HT1080 (cell line): ENCODE measurements at places on chromosomes 1 and 21. TPM values are rescaled to one million over a fixed set of nuclear protein-coding genes. Genes with fewer than 3 reads are reported as not detected.

AMPD1 gene
- total RNA-seq: not detected in 2 replicates

GRCh38 chr1:7403265-7404045 lies 367.6 kb upstream of the VAMP3 start:
- no peak for DNase-seq

GRCh38 chr1:72009173-72010093 lies 272.9 kb downstream of the NEGR1 start:
- DNase-seq: no peak

DNA sequence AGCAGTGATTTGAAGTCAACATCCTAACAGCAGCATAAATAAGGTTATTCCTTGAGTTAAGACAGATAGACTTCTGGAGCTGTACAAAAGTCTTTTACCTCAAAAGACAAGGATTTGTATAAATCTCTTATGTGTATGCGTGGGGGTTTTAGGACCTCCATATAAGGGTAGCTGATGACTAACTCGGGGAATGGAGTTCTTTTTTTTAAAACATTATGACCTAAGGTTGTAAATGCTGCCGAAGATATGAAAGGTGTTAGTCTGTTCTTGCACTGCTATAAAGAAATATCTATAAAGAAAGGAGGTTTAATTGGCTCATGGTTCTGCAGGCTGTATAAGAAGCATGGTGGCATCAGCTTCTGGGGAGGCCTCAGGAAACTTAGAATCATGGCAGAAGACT lies 90.4 kb downstream of the EPB41 start:
- DNase-seq: no peak

- DNase-seq: no peak
Measured at GRCh38 chr1:68848017-68848416, 351.1 kb upstream of the DEPDC1 start.

GRCh38 chr1:36533897-36534296 lies 51.2 kb upstream of the CSF3R start:
- DNase-seq: no peak

- DNase-seq: no peak
Measured at GRCh38 chr1:156448134-156448967, 52.2 kb downstream of the MEF2D start.

- DNase-seq: peak; percentile 80
Measured at GRCh38 chr1:55378582-55378981, 163.4 kb upstream of the USP24 start.

C1orf105 gene
- not detected in 2 replicates for total RNA-seq

GRCh38 chr1:31651089-31651420 lies 6.4 kb upstream of the PEF1 start:
- no peak for DNase-seq

ANKRD35 gene
- 0.08 TPM in 1 of 2 replicates, not detected in the other for total RNA-seq

- DNase-seq: no peak
Measured at GRCh38 chr1:183339556-183340167, 78.5 kb downstream of the NMNAT2 start.

DNA sequence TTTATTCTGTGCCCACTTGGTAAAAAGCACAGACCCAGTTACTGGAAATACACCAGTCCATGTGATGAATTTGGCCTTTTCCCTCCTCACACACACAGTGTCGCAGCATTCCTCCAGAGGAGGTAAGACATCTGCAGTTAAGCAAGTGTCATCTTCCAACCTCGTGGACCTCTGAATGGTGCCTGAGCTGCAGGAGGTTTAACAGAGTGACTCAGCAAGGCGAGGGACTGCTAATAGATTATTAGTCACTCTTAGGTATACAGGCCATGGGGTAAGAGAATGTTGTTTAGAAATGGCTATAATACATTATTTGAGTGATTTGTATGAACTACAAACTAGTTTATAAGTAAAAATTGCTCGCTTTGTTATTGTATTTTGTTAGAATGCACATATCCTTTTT lies 8.6 kb upstream of the LRRC8B start:
- DNase-seq: peak; percentile 73

DNA sequence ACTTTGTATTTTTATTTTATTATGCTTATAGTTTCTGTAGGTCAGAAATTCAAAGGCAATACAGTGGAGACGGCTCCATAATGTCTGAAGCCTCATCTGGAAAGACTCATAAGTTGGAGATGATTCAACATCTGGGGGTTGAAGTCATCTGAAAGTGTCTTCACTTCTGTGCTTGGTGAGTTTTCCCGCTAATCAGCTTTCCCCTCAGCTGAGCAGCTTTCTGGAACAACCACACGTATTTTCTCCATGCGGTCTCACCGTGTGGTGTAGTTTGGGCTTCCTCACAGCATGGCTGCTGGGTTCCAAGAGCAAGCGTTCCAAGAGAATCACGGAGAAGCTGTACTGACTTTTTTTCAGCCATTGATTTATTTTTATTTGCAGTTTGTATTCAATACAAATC lies 7.6 kb upstream of the DDI2 start:
- no peak for DNase-seq

DDR2 gene
- total RNA-seq: 29.0 and 34.4 TPM in 2 replicates

- peak; percentile 74 for DNase-seq
Measured at GRCh38 chr1:174788981-174789380, 210.8 kb upstream of the CACYBP start.

GRCh38 chr1:166705376-166706289 lies 133.6 kb upstream of the POGK start:
- no peak for DNase-seq

- DNase-seq: no peak
Measured at GRCh38 chr21:36132696-36133095, 2.2 kb upstream of the CBR3 start.

DNA sequence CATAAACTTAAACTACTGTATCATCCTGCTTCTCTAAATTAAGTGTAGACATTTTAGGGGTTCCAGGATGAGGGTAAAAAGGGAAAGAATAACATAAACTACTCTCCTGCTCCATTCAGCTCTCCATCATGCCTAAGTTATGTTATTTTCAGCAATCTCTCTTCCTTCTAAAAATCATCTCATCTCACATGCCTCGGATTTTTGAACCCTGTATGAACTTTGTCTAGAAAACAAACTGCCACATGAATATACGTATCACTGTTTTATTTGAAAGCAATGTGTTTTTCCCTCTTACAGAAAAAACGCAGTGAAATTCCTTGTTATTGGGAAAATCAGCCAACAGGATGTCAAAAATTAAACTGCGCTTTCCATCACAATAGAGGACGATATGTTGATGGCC lies 32.6 kb downstream of the ZBED6 start:
- no peak for DNase-seq

OR2L8 gene
- not detected in 2 replicates for total RNA-seq

DNA sequence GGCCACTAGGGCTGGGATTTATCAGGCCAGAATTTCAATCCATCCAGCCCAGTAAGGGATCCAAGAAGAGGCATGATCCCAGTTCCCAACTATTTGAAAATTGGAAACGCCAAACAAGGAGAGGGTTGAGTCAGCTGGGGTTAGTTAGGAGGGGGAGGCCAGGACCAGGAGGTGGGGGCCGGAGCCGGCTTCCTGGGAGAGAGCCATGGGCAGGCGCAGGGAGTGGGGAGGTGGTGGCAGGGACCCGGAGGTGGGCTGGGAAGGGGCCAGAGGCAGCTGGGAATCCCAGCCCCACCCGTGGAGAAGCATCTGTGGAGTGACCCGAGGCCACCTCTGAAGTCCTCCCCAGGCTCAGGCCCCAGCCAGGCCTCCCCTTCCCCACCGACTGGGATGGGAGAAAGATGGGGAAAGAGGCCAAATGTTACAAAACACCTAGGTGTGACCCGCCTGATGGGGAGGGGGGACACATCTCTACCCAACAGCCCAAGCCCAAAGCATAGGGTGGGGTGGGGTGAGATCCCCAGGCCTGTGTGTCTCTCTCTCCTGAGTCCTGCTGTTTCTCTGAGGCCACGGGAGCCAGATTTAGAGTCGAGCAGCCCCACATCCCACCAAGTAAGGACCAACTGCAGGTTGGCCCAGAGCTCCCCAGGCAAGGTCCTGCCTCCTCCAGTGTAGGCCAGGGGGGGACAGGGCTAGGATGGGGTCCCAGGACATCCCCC lies 10.1 kb downstream of the HSPG2 start:
- DNase-seq: no peak

GRCh38 chr1:119986007-119986497 lies 83.4 kb downstream of the NOTCH2 start:
- DNase-seq: no peak

VPS45 gene
- 27.9 and 28.5 TPM in 2 replicates for total RNA-seq

KLHDC9 gene
- total RNA-seq: 0.51 and 1.0 TPM in 2 replicates

DNA sequence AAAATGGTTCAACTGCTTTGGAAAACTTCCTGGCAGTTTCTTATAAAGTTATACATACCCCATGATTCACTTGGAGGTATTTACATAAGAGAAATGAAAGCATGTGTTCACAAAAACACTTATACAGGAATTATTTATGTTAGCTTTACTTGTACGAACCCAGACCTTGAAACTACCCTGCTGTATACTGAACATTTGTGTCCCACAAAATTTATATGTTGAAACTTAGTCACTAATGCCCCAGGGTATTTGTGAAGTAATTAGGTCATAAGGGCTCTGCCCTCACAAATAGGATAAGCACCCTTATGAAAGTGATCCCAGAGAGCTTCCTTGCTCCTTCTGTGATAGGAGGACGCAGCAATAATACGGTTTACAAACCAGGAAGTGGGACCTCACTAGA lies 42.7 kb upstream of the B3GALT2 start:
- no peak for DNase-seq

DNA sequence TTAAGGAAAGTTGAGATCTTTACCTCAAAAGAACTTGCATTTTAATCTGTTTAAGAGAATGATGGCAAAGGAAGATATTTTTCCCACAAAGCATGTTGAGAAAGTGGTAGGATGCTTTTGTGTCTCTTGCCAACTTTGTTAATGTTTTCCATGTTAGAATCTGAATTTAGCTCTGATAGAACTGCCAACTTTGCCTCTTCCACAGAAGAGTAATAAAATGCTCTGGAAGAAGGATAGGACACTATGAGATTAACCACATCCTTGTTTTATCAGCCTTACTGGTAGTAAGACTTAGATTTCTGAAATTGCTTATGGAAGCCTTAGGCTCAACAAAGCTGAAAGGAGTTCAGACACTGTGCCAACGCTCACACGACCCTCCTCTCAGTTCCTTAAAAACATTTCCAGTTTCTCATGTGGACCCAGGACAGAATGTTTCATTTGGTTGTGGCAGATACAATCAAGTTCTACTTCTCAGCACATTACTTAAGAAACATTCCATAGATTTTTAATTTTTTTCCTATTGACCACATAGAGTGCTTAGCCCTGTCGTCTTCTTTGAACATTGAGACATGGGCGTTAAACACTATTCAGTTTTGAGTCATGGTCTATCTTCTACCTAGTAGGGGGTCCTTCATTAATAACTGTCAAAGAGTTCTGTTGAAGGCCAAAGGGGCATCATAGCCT lies 59.0 kb downstream of the MTR start:
- no peak for DNase-seq

POLR3GL gene
- total RNA-seq: 6.6 and 8.3 TPM in 2 replicates

DNA sequence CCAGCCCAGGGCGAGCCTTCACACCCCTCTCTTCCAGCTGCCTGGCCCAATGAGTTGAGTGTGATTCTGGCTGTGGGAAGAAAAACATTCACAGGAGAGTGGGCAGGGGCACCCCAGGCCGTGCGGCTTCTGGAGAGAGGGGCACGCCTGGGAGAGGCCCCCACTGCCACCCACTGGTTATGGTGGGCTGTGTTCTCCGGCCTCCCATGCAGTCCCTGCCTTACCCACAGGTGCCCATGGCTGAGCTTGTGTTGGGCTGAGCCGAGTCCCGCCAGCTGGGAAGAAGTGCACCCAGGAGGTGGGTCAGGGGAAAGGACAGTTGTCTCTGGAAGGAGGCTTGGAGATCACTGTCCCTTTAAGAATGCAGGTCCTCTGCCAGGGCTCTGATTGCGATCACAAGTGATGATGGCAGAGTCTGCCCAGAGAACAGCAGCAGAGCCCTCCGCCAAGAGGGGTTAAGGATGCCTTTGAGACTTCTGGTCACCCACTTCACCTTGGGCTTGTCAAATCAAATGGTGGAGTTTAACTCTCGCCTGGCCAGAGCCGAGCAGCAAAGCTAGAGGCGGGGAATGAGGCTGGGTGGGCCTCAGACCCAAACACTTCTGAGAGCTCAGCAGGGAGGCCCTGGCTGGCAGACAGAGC lies 124.7 kb upstream of the ARHGEF16 start:
- DNase-seq: no peak

DNA sequence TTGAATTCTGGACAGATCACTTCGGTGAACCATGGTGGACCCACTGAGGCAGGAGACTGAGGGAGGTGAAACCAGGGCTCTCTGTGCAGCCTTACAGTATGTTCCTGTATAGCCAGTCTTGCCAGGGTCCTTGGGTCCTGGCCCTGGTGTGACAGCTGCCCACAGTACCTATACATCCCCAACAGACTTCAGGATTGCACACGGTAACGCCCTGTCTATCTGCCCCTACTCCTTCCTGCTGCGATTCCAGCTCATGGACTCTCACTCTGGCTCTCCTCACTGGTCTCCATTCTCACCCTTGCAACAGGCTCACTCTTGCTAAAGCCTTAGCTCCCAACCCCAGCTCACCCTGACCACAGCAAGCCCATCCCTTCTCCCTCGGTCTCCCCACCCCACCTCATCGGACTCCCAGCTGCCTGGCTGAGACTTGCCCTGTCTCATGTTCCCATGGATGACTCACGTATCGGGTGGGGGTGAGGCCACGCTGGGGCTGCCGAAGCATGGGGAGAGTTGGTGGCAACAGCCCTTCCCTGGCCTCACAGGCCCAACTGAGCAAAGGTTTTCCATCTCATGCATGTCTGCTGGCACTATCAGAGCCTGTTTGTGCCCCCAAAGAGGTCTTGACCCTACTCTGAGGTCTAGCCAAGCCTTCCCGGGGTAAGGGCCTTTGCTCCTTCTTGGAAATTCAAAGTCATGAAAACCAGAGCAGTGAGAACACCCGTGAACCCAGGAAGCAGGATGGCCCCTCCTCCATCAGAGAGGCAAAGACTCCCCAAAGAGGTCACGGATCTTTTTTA lies 7.1 kb downstream of the PHLDA3 start:
- DNase-seq: peak; percentile 98

CNR2 gene
- total RNA-seq: not detected in 2 replicates

- DNase-seq: peak; percentile 31
Measured at GRCh38 chr1:232880354-232880753, 70.1 kb upstream of the NTPCR start.

AGPAT3 gene
- total RNA-seq: 52.9 and 60.2 TPM in 2 replicates

EPHA10 gene
- total RNA-seq: 0.06 TPM in 1 of 2 replicates, not detected in the other

- DNase-seq: no peak
Measured at GRCh38 chr1:9419369-9420041, 119.8 kb upstream of the SLC25A33 start.

DNA sequence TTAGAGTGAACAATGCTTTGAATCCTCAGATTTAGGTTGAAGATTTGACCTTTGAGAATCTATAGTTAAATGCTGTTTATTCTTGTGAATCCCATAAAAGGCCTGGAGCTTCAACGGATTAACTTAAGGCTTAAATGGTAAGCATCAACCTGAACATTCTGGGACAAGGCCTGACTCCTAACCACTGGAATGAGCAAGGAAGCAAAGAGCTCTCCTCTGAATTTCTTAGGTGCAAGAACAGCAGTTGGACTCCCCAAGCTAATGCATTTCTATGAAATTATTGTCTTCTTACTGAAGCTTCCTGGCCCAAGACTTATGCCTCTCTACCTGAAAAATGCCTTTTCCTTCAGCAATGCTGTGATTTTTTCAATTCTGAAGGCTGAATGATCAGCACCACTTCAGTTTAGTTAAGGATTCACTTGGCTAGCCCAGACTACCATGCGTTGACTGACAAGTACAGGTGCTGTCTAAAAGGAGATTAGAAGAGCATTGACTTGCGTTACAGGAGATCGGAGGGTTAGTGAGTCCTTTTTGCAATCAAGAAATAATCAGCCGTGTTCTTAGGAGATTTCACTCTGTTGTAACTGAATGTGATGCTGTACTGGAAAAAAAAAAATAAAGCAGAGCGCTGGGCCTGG lies 178.5 kb downstream of the ZC3H11B start:
- no peak for DNase-seq
